CD14-positive monocyte (primary cell): ENCODE measurements at places on chromosomes 2 and 18.

DNA sequence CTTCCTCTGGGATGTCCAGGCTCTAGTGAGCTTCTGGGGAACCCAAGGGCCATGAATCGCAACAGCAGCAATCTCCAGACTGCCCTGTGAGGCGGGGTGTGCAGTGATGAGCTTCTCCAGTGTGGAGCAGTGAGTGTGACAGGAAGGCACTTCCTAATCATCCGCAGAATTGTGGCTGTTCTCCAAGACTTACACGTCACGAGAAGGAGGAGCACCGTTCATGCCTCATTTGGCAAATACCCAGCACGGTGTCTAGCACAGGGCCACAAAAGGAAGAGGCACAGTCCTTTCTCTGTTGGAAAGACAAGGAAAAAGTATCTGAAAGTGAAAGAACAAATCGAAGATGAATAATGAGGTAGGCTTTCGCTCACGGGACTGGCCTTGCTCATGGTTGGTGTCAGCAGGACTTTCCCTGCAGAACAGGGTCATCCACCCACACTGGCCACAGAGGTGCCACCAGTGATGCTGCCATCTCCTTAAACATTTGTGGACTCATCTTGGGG lies 125.1 kb upstream of the HAAO start:
- no peak for DNase-seq

GRCh38 chr2:136131484-136131960 lies 13.6 kb upstream of the CXCR4 start:
- DNase-seq = peak; percentile 52

- DNase-seq = no peak
These were observed 93.4 kb downstream of the PPP1R1C start for GRCh38 chr2:182078988-182079602.

DNA sequence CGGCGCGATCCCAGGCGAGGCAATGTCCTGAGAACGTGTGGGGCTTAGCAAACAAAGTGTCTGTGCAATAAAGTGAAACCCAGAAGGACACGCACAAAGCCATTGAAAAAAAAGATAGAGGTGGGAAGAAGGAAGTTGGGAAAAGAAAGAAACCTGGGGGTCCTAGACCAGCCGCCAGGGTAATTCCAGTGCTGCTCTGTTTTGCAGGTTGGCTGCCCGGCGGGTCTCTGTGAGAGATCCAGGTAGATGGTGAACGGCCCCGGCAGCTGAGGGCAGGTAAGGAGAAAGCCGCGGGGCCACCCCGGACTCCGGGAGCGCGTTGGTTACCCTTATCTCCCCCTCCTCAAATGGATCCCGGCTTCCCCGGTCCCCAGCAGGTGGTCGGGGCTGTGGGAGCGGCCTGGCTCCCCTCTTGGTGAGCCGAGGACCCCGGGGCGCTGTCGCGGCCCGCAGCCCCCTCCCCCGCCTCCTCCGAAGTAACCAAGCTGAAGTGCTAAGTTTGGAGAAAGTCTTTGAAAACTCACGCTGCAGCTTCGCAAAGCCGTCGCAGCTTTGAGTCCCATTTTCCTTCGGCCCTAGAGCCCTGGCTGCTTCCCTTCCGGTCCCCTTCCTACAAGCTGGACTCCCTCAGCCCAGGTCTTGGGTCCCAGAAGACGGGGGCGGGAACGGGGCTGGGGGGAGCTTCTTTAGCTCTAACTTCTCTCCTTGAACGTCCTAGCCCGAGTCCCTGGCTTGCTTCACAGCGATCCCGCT lies 588 bp downstream of the OTX1 start:
- no peak for DNase-seq

DNA sequence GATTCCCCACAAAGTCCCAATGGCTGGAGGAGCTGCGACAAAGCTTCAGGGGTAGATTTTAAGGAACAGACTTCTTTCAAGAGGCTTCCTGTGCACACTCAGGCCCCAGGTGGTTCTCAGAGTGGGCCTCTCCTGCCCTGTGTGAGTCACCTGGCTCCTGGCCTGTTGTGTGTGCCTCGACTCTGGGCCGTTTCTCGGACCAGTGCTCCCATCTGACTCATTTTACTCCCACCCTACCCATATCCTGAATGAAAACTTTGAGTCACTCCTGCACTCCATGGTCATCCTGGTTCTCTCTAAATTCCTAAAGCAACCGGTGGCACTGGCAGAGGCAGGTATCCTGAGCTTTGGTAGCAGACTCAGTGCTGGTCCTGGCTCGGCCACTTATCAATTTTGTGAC lies 84.1 kb downstream of the CELF4 start:
- no peak for DNase-seq

GRCh38 chr2:25207078-25207545 lies 38.7 kb upstream of the POMC start:
- peak; percentile 14 for DNase-seq

DNA sequence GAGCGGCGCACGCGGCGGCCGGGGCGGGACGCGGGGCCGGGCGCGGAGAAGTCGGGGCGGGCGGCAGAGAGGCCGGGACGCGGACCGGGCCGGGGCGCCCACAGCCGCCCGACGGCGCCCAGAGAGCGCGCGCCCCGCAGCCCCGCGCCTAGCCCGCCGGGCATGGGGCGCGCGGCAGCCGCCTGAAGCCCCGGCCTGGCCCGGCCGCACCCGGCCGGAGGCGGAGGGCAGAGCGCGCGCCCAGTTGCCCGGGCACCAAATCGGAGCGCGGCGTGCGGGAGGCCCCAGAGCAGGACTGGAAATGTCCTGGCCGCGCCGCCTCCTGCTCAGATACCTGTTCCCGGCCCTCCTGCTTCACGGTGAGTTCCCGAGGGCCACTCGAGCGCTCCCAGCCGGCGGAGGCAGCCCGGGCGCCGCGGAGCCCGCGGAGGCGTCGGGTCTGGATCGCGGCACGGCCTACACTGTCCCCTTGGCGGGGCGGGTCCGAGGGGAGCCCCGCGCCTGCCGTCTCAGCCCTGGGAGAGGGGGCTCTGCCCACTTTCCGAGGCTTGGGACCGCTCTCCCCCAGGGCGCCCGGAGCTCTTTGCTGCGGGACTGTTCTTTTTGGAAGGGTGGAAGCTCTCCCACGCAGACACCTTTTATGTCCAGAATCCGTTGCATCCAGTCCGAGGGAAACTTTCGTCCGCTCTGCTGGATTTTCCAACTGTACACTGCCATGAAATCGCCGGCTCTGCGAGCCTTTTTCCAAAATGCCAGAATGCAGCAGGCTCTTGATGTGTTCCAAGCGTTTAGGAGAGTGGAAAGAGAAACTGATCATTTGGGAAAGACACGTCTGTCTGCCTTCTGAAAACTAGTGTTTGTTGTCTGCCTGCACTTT lies 484 bp downstream of the APCDD1 start:
- peak; percentile 26 for DNase-seq

DNA sequence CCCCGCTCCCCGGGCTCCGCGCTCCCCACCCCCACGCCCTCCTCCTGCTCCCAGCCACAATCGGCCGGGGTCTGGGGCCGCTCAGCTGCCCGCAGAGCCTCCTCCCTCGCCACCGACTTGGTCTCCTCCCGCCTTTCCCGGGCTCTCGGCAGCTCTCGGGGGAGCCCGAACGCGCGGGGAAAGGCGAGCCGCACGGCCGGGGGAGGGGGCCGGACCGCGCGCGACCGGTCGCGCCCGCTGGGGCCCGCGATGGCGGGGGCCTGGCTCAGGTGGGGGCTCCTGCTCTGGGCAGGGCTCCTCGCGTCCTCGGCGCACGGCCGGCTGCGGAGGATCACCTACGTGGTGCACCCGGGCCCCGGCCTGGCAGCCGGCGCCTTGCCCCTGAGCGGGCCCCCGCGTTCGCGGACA lies 327 bp downstream of the LTBP1 start:
- DNase-seq = no peak

DNA sequence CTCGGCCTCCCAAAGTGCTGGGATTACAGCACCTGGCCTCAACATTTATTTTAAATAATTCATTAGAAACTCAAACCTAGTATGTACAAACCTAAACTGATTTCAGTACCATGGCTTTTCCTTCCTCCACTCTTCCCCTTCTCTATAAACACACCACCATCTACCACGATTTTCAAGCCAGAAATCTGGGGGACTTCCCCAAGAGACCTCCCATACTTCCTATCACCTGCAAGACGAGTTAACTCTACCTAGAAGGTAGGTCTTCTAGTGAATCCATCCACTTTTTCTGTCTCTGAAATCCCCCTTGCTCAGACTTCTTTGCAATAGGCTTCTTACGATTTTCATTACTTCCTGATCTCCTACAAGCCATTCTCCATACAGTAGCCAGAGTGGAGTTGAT lies 7.7 kb upstream of the FAM117B start:
- DNase-seq = no peak

DNA sequence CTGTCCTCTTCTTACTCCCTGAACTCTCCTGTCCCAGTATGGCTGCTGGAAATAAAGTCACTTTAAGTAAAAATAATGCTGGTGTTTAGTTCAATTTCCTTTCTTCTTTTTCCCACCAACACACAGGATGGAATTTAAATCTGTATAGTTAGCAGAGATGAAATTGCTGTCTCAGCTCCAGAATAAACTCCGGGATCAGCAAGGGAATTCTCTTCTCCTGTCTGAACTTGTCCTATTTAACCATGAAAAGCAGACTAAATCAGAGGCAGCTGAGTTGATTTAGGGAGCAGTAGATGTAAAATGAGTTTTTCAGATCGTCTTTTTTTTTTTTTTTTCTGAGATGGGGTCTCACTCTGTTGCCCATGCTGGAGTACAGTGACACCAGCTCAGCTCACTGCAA lies 25.9 kb downstream of the TTLL4 start:
- no peak for DNase-seq

DNA sequence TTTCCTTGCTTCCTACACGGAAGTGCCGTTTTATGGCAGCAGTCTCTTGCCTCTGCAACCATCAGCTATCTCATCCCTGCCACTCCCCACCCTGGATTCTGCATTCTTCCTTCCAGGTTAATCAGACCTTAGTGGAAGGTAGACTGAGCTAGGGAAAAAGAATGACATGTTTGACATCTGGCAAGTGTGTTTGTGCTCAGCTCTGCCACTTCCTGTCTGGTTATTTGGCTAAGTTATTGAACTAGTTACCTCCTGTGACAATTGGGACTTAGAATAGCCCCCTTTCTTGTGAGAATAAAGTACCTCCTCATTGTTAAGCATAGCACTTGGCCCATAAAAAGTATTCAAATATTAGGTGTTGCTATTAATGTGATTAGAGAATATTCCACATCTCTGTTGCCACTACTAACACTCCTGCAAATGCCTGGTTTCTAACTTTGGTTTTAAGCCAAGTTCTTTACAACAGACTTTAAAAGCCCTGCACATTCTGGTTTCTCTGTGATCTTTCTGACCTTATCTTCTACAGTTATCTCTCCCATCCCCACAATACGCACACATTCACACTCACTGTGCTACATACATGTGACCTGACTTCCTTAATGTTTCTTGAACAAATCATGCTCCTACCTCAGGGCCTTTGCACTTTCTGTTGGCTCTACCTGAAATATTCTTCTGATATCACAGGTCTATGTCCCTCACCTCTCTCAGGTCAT lies 10.8 kb upstream of the MAPRE2 start:
- DNase-seq = no peak

DNA sequence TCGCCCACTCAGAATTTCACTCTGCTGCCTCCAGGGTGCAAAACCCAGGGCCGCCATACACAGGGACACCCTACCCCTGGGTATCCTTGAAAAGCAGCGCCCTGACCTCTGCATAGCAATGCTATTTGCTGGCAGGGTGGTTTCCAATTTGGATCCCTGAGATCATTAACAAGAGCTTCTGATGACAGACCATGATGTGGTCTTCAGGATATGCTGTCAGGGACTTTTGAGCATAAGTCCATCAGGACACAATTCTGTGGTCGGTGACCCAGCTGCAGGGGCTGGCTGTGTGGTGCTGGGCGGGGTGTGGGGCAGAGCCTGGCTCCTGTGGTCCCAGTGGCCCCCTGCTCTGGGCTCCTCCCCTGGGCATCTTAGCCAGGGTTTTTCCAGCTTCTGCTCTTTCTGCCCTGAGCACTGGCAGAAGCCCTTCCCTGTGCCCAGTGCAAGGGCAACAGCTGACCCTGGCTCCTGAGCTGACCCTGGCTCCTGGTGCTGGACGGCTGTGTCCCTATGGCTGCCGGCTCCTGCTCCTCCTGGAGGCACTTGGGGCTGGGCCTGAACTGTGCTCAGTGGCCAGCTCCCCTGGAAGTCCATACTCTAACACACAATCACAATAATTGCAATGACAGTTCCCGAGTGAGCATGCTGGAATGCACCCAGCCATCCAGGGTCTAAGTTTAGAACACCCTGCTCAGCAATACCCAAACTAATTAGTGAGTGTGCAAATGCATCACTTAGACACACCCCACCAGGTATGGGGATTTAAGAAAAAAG lies 271.5 kb downstream of the HDAC4 start:
- no peak for DNase-seq

GRCh38 chr2:217864963-217865772 lies 137.6 kb downstream of the TNS1 start:
- DNase-seq = peak; percentile 24

DNA sequence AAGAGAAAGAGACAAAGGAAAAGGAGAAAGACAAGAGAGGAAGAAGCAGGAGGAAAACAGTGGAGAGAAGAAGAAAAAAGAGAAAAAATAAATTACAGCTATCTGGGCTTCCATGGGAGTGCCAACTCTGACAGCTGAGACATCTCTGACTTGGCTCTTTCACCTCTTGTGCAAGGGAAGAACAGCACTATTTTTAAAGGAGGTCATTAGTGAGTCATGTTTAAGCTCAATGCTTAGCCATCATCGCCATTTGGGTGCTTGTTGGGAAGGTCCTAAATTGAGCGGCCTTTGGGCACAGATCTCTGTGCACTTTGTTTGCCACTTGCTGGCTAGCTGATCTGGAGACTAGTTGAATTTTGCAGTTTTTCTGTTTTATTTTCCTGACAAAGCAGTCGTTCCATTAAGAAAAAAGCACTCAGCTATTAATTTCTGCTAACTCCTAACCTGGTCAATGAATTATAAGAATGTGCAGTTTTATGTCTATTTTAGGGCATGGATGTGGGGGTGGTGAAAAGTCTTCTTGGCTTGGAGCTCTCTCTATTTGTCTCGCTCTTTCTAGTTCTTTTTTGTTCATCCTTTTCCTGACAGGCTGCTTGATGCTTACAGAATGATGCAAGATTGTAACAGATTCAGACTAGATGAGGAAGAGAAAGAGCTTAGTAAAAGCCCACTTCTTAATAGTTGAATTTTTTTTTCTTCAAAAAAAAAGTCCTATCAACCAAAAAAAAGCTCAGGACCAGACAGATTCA lies 231.5 kb downstream of the SLC8A1 start:
- DNase-seq = peak; percentile 63

- DNase-seq = no peak
These were observed 4.0 kb downstream of the PTGR3 start for GRCh38 chr18:75204732-75205513.

DNA sequence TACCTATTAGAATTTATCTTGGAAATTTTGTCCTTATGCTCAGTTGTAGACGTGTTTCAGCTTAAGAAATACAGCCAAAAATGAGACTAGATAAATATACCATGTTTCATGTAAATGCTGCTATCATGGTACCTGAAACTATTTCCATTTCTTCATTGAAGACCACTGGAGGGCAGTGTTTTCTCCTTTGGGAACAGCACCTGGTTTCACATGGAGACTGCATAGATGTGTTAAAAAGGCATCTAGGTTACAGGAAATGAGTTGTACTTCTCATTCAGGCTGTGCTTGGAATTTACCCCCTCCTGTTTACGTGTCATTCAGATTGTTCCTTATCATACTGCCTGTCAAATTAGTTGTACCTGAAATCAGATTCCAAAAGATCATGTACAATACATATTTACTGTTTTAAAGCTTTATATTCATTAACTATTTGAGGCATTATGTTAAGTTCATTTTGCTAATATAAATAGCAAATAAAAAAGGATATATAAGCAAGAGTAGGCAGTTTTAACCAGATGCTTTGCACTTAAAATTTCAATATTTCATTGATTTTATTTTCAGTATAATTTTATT lies 57.3 kb upstream of the PSMD14 start:
- DNase-seq = no peak
